Amniotic epithelial cell (primary cell): ENCODE measurements at places on chromosomes 5 and 9.
A peak's percentile ranks its signal among the peaks of the same experiment; 100 is the strongest.

DNA sequence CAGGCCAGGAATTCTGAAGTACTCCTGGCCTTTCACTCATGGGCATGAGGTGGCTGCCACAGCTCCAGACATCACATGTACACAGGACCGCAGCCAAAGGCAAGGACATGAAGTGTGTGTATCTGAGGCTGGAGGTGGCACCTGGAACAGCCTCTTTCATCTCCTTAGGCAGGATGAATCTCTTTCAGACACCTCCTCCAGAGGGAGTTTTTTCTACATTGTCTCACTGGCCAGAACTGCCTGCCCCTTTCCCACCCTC is 142.8 kb downstream of the BARX1 start:
- DNase-seq: no peak

DNA sequence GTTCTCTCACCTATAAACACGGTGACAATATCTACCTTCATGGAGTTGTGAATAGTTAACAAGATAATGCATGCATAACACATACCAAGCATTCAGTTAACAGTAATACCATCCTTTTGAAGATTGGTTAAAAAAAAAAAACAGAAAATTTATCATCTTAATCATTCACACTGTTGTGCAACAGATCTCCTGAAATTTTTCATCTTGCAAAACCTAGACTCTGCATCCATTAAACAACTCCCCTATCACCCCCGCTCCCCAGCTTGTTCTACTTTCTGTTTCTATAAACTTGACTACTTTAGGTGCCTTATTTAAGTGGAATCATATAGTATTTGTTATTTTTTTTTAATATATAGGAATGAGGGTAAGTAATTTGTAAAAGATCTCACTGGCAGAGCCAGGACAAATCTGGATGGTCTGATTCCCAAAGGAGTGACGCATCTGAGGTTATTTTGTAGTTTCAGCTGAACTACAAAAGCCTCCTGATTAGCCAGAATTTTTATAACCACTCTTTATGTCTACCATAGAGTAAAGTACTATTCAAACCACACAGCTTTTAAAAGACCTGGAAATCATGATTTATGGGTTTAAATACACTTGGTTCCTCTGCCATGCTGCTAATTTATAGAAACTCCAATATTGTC is 93.0 kb downstream of the FANCC start:
- peak; percentile 75 for DNase-seq

DNA sequence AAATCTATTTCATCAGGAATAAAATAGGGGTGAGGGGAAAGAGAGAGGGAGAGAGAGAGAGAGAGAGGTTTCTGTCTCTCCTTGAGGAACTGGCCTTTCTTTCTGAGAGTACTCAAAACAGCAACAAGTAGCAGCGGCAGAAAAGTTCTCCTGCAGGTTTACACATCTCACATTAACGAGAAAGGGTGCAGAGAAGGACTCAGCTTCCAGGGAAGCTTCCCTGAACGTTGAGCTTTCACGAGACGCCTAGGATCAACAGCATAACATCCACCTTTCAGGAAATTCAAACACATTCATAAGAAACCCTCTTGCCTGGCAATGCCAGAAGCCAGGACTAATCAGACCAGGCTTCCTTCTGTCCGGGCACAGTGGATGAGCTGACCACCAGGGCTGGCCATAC is 162.9 kb downstream of the ZDHHC21 start:
- DNase-seq: no peak

GRCh38 chr9:120107138-120107537 is 472.8 kb downstream of the CDK5RAP2 start:
- no peak for DNase-seq

- DNase-seq: no peak
Observed at GRCh38 chr9:38284588-38285051, 107.9 kb upstream of the ALDH1B1 start.
